ENCODE measurements at places on chromosomes 13 and 19. TPM values are rescaled to one million over a fixed set of nuclear protein-coding genes. Genes with fewer than 3 reads are reported as not detected.

ZNF816 gene
- total RNA-seq, result not detected

SERPINE3 gene
- total RNA-seq, result not detected

ADGRE3 gene
- not detected for total RNA-seq

ZIM2 gene
- not detected for total RNA-seq

PROZ gene
- total RNA-seq, result not detected

MIPEP gene
- 20.8 TPM for total RNA-seq

ZNF880 gene
- 0.70 TPM for total RNA-seq

LIM2 gene
- not detected for total RNA-seq

All from A549 treated with CORT108297 at 1 μM for 4 hours (cell line).